Vein endothelial cell (primary cell): ENCODE measurements at places on chromosomes 7 and 10. TPM values are rescaled to one million over a fixed set of nuclear protein-coding genes. Genes with fewer than 3 reads are reported as not detected.

ANKRD2 gene
- 0.65 and 1.1 TPM in 2 replicates for total RNA-seq

SORCS3 gene
- total RNA-seq: under 0.01 TPM in 2 replicates

OPALIN gene
- total RNA-seq: not detected in 2 replicates

NOD1 gene
- total RNA-seq: 38.3 and 38.5 TPM in 2 replicates

CEP55 gene
- total RNA-seq: 18.9 and 39.1 TPM in 2 replicates

SFRP4 gene
- total RNA-seq: not detected in 2 replicates

DYNC1I1 gene
- total RNA-seq: 1.6 and 3.3 TPM in 2 replicates

MYL10 gene
- total RNA-seq: not detected in 2 replicates

AKR1C8 gene
- total RNA-seq: not detected in 2 replicates

ZCWPW1 gene
- total RNA-seq: 0.29 and 0.98 TPM in 2 replicates

VSTM4 gene
- total RNA-seq: under 0.01 and 0.29 TPM in 2 replicates
